NCI-H187 (cell line): ENCODE measurements at places on chromosomes 2 and 18.

- DNase-seq: no peak
These were observed 78.0 kb downstream of the BCL2L11 start for GRCh38 chr2:111198701-111199100.

DNA sequence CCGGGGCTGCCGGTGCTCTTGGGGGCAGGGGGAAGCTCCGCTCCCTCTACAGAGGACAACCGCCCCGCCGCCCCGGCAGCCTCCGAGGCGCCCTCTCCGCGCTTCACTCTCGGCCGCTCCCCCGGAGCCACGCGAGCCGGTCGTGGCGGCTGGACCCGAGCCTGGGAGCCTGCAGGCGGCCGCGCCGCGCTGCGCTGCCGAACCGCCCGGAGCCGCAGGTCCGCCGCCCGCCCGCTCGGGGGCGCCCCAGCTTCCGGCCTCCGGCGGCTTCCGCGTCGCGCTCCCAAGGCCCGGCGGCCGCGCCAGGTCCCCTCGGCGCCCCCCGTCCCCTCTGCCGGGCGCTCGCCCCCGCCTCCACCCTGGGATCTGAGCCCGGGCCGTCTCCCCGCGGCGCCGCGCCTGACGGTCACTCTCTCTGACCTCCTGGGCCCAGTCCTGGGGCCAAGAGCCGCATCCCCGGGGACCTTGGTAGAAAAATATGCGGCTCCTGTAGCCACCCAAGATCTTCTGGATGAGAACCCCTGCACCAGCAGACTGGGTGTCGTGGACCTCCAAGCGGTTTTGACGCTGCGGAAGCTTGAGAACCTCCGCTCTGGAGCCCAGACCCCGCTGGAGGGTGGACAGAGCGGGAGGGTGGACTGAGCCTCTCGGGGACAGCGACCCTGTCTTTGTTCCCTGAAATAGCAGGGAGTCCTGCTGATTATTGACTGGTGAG is 44.3 kb downstream of the SERTAD2 start:
- DNase-seq: no peak

DNA sequence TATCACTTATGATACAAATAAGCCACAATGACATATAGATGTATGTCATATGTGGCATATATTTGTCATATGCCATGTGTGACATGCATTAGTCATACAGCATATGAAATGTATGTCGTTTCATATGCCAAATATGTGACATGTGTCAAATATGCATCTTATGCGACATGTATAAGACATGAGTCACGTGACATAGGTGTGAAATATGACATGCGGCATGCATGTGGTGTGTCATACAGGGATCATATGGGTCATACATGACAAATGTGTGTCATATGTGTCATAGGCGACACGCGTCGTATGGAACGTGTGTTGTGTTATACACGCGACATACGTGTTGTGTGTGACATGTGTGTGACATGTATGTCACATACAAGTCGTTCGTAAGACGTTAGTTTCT is 2154.0 kb upstream of the PIK3C3 start:
- DNase-seq: no peak

DNA sequence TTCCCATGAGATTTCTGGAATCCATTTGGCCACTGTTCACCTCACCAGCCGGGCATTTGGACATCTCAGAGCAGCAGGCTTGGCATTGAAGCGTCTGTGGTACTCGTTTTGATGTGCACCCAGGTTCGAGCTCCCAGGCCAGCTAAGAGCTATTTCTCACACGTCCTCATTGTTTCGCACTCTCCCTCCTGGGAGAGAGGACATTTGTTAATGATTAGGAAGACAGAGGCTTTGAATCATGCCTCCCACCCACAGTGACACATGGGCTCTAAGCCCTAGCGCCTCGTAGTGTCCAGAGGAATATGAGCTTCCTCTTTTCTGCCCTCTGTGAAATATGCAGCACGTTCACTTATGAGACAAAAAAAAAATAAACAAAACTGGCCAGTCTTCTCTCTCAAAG is 361.8 kb downstream of the RND3 start:
- no peak for DNase-seq

DNA sequence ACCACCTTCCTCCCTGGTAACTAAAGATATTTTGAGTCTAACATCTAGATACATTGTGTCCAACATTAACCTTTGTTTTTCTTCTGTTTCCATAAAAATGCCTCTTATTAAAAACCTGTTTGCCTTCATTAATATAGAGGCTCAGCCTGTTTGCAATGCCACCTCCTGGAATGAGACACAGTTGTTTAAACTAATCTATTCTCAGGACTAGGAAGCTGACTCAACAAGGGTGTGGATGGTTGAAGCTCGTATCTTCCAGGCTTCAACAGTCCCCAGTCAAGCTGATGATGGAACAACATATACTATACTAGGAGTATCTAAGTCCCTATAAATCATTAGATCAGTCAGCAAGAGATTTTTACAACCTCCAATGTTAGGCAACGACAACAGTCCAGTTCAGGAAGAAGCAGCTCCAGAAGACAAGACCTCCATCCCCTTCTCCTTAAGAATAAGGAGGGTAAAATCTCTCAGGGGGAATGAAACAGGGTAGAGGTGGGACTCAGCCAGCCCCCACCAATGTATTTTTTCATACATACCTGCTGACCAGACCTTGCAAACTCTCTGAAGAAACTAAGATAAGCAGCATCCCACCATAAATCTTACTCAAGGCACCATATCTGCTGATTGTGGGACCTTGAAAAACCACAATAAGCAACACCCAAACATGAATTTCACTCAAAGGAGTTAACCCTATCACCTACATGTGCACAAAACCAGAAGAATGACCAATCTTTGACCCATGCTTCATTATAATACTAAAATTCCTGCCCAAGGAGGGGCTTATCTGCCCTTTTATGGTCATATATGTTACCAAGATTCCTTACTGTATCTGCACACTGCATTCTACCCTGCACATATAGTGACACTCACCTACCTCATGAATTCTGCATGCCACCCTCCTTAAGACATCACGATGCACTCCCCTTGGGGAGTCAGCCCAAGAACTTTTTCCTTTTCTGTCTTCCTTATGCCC is 21.4 kb downstream of the ZNF24 start:
- DNase-seq: no peak

DNA sequence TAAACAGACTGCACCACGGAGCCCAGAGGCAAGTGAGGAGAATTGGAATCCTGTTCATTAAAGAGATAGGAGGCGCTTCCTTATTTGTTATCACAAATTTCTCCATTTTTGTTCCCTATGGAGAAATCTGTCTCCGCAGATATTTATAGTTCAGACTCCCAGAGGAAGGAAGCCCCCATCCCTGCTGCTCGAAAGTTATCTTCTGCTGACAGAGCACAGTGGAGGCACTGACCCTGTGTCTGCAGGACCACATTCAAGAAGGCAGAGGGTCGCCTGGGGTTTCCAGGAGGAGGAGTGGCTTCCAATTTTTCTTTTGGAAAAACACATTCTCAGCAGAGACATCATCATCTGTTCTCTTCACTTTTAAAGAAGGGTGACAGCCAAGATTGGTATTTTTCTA is 73.0 kb upstream of the GPR45 start:
- no peak for DNase-seq

GRCh38 chr2:43399515-43400264 is 173.3 kb upstream of the ZFP36L2 start:
- no peak for DNase-seq

DNA sequence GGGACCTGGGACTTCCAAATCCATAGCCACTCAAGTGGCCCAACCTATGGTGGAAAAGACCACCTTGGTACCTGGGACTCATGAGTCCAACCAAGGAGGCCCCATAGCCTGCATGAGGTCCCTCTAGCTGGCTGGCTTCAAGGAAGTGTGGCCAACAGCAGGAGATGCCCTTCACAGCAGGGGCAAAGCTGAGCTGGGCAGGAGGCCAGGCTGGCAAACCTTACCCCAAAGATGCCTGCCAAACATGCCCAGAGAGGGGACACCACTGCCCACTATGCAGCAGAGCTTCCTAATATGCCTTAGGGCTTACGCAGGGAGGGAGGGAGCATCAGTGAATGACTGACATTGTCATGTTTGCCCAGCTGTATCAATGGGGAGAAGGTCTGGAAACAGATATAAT is 188.0 kb upstream of the GLI2 start:
- no peak for DNase-seq

- DNase-seq: no peak
These were observed 59.1 kb downstream of the ODC1 start for GRCh38 chr2:10388954-10389560.

DNA sequence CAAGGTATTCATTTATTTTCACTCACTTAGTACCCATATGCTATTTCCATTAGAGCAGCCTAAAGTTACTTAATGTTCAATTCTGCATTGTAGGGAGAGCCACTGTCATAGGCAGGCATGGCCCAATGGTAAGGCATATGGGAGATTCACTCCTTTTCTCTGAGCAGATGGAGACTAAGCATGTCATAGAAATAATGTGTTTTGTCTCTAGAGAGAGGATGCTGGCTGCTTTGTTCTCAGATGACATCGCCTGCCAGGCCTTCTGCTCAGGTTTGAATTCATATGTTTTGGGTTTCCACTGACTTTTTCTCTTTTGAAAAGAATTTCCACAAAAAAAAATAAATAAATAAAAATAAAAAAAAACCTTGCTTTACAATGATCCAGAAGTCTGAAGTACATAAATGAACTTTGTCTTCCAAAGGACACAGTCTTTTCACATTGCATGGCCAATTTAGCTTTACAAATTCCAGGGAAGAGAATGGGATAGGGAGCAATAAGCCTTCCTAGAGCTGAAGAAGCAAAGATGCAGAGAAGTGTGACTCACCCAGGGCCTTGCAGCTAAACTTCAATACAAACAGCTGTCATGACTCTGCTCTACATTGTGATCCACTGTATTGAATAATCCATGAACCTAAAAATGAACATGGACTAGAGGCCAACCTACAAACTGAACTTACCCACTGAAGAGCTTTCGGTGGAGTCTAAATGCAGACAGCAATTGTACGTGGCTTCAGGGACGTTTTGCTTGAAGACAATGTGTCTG is 422.5 kb downstream of the CMPK2 start:
- no peak for DNase-seq

DNA sequence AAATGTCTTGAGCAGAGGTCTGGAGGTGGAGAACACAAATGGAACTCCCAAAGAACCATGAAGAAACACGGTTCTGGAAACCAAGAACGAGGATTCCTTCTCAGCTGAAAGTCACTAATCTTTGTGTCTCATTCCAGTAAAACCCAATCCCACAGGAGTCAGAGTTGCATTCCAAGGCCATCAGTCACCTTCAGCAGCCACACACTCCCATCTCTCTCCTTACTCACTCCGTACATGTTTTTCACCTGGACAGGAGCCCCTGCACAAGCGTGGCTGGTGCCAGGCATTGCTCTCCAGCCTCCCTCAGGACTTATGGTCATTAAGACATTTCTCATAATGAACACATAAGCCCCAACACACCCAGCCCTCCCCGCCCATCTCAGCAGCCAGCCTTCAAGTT is 175.4 kb upstream of the SIX2 start:
- DNase-seq: no peak
